ENCODE measurements at places on chromosomes 12 and 14.

DNA sequence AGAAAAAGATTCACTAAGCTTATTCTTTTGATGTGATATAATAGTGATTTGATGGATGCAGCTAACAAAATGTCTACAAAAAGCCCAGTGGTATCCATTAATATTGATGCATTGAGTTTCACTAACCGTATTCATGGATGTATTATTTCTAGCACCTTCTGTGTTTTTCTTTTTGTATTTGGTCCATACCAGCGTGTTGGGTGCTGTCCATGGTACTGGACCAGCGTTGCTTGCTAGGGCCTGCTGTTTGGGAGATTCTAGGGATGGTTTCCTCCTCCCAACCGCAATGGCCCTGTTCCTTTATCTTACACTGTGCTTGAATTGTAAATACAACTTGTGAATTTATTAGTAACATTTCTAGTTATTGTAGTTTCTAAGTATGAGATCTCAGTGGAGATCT, 31.7 kb downstream of the ANO4 start:
- no peak for DNase-seq

DNA sequence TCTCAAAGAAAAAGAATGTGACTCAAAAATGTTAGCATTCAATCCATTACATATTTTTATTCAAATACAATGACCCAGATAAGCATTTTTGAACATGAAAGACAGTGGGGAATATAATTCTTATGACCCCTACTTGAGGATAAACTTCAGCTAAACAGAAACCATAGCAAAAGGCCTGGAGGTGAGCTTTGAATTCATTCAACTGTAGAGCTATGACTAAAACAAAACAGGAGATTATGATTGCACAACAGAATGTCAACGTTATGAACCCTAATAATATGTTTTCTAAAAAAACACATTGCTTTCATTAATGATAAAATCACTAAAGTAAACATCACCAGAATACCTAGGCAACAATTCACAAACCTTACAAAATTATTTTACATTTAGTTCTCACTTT, 27.8 kb downstream of the EFCAB11 start:
- DNase-seq: no peak

DNA sequence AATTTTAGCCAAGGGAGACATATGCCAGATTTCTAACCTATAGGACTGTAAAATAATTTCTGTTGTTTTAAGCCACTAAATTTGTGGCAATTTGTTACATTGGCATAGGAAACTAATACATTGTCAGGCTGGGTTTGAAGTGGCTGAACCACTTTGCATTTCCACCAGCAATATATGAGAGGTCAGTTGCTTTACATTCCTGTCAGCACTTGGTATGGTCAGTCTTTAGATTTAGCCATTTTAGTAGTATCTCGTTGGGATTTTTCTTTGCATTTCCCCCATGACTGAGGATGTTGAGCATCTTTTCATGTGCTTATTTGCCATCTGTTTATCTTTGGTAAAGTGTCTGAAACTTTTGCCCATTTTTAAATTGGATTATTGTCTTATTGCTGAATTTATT, 3.9 kb downstream of the PALS1 start:
- no peak for DNase-seq

GRCh38 chr12:93939641-93940325, 208.6 kb upstream of the PLXNC1 start:
- no peak for DNase-seq

GRCh38 chr12:103012884-103013283, 55.4 kb downstream of the ASCL1 start:
- no peak for DNase-seq

Measured in activated CD8-positive, alpha-beta memory T cell treated with anti-CD3 and anti-CD28 coated beads for 4 hours (primary cell).